NB4 (cell line): ENCODE measurements at places on chromosomes 16 and 17.

DNA sequence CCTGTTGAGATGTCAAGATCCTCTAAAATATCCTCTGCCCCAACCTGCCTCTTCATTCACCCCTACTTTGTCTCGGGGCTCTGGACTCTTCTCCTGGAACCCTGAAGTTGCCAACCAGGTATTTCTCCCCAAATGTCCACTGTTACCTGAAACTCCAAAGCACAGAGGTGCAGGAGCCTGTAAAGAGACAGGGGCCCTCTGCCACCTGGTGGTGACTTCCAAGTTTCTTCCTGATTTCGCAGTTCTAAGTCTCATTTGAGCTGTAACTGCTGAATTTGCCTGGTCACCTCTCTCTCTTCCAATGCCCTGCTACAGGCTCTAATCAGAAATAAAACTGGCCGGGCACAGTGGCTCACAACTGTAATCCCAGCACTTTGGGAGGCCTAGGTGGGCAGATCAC is 77.1 kb upstream of the RCVRN start:
- peak; percentile 55 for DNase-seq

- DNase-seq: no peak
Measured at GRCh38 chr16:84321932-84322331, 27.3 kb downstream of the WFDC1 start.

GRCh38 chr16:57314161-57314785 is 29.8 kb upstream of the PLLP start:
- DNase-seq: no peak

DNA sequence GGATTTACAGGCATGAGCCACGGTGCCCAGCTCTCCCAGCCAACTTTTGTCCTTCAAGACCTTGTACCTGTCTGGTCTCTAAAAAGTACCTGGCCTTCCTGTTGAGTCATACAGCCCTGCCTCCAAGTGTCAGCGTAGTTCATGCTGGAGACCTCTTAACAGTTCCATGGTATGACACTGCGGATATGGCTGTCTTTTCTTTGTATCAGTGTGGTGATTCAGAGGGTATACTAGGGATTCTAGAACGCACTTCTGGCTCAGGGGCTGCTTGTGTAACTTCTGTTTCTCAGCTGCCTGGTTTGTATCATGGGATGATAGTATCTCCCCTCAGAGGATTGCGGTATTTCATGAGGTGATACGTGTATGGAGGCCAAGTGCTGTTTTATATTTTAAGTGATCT is 2.0 kb upstream of the TMEM11 start:
- DNase-seq: peak; percentile 41
